ENCODE measurements at places on chromosomes 12 and 14.
A peak's percentile ranks its signal among the peaks of the same experiment; 100 is the strongest.

GRCh38 chr12:65327207-65328076 is 49.0 kb downstream of the MSRB3 start:
- peak; percentile 53 for DNase-seq

- DNase-seq = no peak
These were observed 2.1 kb upstream of the EIF4B start for GRCh38 chr12:53004178-53004577.

GRCh38 chr14:44846232-44846824 is 115.4 kb downstream of the KLHL28 start:
- peak; percentile 56 for DNase-seq

GRCh38 chr14:24113801-24114531 is 611 bp upstream of the DCAF11 start:
- peak; percentile 81 for DNase-seq

DNA sequence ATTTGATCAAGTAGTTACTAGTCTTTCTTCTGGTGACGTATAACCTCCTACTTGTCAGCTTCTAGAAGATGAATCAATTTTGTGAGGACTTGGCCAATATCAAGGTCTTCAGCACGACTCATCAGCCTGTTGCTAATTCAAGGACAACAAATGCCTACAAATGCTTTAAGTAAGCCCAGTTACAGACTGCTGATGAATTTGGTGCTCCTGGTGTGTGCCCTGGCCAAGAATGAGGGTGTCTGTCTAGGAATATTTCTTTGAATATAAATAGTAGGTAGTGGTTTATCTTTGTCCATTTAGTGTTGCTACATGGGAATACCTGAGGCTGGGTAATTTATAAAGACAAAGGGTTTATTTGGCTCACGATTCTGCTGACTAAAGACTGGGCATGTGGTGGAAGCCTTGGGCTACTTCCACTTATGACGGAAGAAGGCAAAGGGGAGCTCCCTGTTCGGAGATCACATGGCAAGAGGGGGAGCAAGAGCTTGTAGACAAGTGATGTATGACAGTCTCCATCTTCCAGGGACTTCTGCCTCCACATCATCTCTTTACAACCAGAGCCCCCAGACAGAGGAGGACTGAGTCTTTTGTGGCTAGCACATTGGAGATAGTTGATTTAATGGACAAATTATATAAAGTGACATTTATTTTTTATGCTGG is 180.2 kb downstream of the CRADD start:
- peak; percentile 18 for DNase-seq

DNA sequence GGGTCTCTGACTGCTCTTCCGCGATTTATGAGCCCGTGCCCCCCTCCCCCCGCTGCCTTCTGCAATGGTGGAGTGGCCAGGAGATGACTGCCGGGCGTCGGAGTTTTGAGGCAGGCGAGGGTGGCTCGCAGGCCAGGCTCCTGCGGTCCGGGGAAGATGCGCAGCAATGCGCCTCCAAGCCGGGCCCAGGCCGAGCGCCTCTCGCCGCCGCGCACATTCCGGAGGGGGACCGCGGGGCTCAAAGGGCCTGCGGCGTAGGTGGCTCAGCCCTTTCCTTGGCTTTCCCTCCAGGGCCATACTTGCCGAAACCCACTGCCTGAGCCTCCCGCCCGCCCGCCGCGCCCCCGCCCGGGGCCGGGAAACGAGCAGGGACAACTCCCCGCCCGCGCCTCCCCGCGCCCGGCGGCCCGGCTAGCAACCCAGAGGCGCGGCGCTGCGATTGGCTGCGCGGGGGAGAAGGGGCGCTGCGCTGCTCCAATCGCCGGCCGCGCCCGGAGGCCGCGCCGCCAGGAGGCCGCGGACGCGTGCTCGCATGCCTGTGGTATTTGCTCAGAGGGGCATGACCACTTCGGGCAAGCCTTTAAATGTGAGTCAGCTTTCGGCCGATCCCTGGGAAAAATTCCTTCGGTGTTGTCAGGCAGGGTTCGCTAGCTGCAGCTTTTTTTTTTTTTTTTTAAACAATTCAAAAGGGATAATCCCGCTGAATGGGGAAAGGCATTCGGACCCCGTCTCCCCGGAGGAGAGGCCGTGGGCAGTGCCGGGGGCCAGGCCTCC is 157.9 kb upstream of the PARP11 start:
- DNase-seq = peak; percentile 99

DNA sequence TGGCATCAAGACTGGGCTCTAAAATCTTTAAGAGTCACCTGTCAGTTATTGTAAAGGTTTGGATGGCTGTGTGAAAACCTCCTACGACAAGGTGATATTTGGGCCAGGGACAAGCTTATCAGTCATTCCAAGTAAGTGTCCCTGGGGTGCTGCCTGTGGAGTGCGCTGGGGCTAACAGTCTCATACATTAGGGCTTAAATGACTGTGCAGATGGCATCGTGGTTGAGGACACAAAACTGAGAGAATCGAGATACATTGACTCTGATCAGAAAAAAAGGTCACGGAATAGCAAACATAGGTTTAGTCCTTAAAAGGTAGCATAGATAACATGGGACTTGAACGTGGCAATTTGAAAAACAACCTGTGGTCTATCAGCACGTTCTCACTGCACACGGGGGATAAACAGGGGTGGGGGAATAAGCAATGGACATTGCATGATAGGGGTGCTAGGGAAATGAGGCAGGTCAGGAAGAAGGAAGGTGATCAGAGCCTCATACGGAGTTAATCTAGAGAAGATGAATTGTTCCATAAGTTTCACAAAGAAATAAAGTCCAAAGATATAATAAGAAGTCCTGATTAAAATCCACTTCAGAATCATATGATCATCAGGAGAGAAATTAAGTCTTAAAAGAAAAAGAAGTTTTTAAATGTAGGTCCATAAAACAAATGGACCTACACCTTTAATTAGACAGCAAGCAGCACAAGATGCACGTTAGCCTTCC is 100.3 kb downstream of the DAD1 start:
- no peak for DNase-seq

DNA sequence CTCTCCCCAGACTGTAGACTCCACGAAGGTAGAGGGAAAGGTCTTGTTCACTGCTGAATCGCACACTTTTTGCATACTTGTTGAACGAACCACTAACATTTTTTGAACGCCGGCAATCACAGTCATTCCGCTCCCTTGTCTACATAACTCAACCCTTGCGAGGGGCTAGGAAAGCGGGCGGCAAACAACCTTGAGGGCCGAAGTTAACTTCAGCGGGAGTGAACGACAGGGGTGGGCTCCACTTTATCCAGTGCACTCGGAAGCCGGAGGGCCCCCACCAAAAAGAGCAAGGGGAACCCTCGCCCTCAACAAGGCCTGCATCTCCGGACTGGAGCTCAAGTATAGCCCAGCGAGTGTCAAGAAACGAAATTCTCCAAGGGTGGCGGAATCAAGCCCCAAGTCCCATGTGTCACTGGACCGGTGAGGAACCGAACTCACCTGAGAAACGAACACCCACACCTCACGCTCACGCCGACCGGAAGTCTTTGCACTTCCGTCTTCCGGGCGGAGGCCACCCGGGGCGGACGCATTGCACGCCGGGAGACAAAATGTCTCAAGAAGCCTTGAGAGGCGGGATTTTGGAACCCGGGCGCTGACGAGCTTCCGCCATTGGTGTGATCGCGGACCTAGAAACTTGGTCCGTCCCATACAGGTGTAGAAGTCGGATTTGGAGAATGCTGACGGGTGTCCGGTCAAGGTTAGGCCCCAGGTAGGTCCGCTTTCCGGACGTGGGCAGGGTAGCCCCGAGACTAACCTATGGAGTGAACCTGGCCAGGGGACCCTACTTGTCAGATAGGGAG is at the start of gene LLPH:
TSS of gene LLPH (minus strand) at position 484 of the 800 bp plus-strand sequence. CDS start 1,644 bp downstream, outside the sequence.
- DNase-seq = peak; percentile 95

GRCh38 chr12:93784339-93785086 is 107.3 kb downstream of the CRADD start:
- DNase-seq = no peak

DNA sequence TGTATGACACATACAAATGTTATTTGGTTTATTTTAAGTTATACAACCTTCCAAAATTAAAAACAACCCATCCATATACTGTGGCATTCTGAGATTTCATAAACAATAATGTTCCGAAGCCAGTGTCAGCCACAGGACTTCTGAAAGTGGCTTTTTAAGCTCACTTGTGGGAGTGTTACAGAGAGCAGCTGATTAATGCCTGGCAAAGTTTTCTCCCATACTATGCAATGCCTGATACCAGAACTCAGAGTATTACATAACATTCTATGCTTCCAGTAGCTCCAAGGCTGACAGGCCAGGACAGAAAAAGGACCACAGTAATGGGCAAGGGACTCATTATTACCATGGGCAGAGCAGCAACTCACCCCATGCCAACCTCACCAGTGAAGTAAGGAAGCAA is 29.3 kb downstream of the NELL2 start:
- no peak for DNase-seq

- peak; percentile 19 for DNase-seq
These were observed 143.7 kb downstream of the ASCL4 start for GRCh38 chr12:107917912-107918800.

DNA sequence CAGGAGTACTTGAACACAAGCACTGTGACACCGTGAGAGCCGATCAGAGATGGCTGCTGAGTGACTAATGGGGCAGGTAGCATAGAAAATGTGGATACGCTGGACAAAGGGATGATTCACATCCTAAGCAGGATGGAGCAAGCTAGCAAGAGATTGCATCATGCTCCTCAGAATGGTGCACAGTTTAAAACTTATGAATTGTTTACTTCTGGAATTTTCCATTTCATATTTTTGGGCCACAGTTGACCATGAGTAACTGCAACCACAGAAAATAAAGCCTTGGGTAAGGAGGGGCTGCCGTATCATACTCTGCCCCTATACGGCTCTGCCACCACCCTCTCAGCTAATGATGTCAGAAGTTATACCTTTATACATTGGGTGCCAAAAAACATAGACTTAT is 23.3 kb upstream of the MARK3 start:
- peak; percentile 86 for DNase-seq

GRCh38 chr12:5034603-5035002 is 9.1 kb upstream of the KCNA5 start:
- no peak for DNase-seq

- DNase-seq = no peak
These were observed 33.6 kb downstream of the AACS start for GRCh38 chr12:125098676-125099408.

GRCh38 chr12:121090586-121091514 is 41.8 kb upstream of the P2RX7 start:
- DNase-seq = no peak

- no peak for DNase-seq
These were observed 390.9 kb downstream of the NRXN3 start for GRCh38 chr14:78561074-78561473.

DNA sequence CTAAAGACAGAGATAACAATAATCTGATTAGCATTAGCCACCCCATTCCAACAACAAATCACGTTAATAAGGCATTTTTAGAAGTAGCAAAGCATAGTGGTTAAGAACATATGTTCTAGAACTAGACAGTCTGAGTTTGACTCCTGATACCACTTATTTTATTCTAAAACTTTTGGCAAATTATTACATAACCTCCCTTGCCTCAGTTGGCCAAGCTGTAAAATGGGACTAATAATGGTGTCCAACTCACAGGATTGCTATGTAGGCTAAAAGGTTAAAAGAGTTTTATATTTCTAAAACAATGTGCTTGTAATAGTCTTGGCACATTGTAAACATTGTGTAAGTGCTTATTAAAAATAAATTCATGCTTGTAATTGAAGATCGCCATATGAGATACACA is 124.7 kb upstream of the FGD4 start:
- no peak for DNase-seq

GRCh38 chr14:100078997-100079725 is 13.9 kb downstream of the EVL start:
- DNase-seq = peak; percentile 44

DNA sequence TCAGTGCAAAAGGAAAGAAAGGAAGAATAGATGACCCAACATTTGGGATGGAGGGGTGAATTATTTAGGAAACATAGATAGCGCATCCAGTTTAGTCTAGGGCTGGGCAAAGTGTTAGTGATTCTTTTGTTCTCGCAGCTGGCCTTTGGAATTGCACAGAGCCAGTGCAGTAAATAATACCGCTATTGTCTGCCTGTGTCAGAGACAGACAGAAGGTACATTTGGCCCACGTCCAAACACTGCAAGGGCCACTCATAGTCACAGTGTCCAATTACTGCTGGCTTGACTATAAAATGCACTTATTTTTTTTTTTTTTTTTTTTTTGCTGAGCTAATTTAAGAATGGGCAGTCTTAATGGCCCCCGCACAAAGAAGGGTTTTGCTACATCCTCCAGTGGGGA is 638.6 kb downstream of the BCL11B start:
- no peak for DNase-seq

DNA sequence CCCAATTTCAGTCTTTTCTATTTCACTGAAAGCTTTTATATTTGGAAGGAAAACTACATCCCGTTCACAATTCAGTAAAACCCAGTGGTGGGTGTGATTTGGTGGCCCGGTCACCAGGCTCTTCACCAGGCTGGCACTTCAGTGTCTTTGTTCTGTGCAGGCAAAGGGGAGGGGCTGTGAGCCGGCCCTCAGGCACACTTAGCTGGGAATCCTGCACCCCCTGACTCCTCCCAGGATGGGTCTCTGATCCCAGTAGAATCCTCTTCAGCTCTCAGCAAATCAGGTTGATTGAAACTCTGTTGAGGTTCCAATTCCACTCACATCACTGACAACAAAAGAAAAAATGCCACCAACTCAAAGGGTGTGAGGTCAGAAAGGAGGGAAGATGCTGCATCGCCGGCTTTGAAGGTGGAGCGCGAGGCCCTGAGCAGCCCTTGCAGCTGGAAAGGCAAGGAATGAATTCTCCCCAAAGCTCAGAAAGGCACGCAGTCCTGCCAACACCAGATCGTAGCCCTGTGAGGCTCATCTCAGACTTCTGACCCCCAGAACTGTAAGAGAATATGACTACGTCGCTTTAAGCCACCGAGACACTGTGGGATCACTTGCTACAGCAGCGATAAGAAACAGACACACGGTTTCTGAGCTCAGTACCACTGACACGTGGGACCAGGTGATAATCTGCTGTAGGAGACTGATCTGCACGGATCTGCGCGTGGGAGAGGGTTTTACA is 166.6 kb downstream of the PIWIL1 start:
- DNase-seq = no peak

- no peak for DNase-seq
These were observed 15.7 kb downstream of the ZDHHC22 start for GRCh38 chr14:77125823-77126325.

DNA sequence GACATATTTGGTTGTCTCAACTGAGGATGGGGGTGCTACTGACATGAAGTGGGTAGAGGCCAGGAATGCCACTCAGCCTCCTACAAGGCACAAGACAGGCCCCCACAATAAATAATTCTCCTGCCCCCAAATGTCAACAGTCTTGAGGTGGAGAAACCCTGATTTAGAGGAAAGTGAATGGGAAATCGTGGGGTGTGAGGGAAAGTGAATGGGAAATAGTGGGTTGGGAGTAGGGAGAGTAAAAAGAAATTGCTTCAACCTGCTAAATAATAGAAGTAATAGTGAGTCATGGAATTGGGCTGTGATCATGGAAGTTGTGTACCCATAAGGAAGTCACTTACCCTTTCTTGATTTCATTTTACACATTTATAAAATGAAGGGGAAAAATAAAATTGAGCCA is 16.7 kb upstream of the TMEM233 start:
- no peak for DNase-seq
